ENCODE measurements at places on chromosomes 4 and X.

GRCh38 chrX:23008431-23009099 lies 8.8 kb downstream of the DDX53 start:
- DNase-seq: no peak

DNA sequence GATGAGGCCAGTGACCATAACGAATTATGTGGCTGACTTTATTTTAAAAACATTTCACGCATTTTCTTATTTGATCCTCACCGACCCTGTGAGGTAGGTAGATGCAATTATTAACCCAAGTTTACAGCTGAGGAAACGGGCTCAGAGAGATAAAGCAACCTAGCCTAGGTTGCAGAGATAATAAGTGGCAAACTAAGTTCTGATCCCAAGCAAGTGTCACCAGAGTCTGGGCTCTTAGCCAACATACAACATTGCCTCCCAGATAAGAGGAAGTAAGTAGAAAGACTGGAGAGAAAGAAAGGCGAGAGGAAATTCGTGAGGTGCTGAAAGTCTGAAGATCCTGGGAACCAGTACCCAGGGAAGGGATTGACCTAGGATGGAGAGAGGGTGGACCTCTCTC lies 77.4 kb upstream of the GPR50 start:
- DNase-seq: no peak

DNA sequence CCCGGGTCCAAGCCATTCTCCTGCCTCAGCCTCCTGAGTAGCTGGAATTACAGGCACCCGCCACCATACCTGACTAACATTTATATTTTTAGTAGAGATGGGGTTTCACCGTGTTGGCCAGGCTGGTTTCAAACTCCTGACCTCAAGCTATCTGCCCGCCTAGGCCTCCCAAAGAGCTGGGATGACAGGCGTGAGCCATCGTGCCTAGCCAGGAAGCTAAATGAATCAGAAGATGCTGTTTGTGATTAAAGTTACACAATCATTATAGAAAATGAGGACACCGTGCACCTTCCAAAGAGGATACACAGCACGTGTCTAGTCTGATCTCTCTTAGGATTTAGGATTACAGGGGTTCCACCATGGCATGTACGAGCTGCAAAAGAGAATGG lies 99.6 kb downstream of the DHRSX start:
- no peak for DNase-seq

DNA sequence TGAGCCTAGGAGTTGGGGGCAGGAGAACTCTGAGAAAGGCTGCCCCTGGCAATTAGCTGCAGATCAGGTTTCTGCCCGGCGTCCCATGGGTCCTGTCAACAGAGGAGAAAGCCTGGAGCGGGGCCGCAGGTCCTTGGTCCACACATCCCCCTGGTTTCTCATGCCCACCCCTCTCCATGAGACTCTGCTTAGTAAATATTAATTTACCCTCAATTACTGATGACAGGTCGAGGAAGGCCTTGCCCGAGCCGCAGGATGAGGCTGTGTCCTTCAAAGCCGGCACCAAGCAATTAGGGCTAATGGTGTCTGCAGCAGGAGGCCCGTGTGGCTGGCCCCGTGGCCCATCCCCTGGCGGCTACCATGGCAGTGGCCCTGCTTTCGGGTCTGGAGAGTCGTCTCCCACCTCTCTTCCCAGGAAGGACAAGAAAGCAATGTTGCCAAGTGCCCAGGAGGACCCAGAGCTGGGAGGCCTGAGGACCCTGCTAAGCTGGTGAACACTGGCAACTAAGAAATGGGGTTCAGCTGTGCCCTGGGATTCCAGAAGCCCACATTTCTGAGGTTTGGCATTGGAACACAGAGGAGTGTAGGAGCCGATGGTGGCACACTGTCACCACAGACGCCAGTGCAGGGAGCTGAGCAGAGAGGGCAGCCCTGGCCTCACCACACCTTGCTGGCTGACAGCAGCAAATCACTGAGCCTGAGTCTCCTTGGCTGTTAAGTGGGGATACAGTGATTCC lies 114.6 kb downstream of the CPZ start:
- DNase-seq: no peak

DNA sequence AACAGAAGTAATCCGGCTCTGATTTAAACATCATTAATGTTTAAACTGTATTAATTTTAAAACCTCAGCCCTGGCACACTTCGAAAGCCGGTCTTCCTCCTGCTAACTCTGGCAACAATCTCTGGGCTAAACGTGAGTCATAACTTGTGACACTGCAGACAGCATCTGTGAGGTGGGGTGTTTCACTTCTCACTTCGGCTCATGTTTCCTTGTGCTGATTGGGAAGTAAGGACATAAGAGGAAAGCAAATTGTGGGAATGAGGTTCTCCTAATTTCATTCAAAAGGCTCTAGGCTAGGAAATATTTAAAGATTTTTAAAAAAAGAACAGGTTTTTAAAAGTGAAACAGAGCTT lies 139.9 kb upstream of the USP9X start:
- DNase-seq: no peak

GRCh38 chrX:11431786-11432185 lies 138.6 kb downstream of the AMELX start:
- no peak for DNase-seq

DNA sequence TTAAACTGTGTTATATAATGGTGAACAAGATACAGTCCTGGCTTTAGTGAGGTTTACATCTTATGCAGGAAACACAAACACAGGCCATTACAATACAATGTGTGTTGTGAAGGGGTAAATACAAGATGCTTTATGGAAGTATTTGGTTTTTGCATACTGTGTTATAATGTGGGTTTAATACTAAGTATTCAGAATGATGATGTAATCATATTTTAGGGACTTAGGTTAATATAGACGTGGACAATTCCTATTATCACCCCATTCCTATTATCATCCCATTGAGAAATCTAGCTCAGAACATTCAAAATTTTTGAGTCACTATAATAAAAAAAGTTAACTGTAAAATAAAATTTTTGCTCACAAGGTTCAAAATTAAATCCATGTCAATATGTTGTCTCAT lies 24.1 kb downstream of the MMAA start:
- no peak for DNase-seq

DNA sequence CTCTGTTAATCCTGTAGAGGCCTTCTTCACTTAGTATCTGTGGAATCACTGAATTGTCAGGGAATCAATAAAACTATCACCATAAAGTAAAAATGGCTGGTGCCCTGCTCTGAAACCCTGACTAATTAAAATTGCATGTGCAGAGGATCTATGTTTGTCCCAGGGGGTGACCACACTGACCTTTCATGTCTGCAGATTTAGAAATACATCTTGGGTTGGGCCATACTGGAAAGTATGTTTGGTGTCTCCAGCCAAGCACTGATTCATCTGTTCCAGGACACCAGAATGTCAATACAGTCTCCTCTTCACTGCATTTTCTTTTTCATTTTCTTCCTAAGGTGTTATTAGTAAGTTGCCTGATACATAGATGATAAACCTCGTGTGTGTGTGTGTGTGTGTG lies 490.9 kb upstream of the INTU start:
- DNase-seq: no peak

GRCh38 chr4:6345096-6345830 lies 75.6 kb downstream of the WFS1 start:
- DNase-seq: no peak

DNA sequence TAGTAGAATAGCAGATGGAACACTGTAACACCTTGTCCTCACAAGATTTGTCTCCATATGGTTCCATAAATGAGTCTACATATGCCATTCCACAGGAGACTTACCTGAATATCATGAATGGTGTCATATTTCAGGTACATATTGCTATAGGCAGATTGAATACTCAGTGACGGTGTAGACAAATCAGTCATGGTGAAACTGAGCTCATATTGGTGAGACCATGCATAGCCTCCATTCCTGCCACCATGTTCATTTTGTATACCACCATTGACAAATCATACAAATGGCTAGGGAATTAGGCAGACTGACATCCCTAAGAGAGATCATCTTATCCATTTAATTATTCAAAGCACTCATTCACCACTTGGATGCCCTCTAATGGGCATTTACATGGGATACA lies 38.0 kb upstream of the SPP1 start:
- no peak for DNase-seq

DNA sequence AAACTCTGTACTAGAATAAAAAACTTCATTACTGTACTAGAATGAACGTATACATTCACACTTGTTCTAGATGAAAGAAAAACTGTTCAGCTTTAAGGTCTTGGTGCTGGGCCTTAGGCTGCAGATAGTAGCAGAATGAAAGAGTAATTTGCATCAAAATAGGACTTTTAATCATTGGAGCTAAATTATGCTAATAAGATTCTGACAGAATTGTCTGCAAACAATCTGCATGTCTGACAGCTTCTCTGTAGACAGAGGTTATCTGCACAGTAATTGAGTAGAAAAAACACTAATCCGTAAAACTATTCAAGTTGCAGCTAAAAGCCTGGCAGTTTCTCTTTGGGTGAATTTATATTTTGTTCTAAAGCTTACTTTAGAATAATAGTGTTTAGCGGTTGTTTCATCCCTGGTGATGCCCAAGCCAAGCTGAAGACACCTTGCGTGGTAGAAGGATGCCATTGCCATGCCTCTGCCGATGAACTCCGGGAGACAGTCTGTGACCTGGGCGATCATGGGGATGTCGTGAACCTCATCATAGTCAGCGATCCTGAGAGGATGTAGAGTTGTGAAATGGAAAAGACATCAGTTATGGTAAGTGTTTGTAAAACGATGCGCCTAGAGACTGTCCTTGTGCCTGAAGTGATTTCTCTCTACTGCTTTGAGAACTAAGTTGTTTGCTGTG lies 25.3 kb downstream of the LRP2BP start:
- DNase-seq: no peak

GRCh38 chrX:113996781-113997180 lies 587.1 kb upstream of the HTR2C start:
- DNase-seq: no peak

- no peak for DNase-seq
These were observed 134.6 kb downstream of the AMMECR1 start for GRCh38 chrX:110183314-110183713.

GRCh38 chr4:47270201-47270888 lies 193.2 kb downstream of the COMMD8 start:
- DNase-seq: no peak

DNA sequence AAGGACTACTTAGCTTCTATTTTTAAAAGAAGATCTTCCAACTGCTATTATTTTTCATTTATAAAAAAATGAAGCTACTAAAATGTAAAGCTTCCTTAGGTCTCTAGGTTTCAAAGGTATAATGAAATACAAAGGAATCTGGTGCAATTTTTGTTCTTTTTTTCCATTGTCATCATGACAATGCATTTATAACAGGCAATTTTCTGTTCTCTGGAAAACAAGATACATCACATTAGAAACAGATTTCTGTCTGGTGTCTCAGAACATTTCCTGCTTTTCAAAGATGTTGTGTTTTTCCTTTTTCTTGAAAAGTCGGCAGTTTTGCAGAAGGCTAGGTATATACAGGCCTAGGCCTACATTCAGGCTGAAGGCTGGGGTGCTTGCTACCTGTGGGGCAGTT lies 63.6 kb upstream of the ATP8A1 start:
- DNase-seq: no peak

DNA sequence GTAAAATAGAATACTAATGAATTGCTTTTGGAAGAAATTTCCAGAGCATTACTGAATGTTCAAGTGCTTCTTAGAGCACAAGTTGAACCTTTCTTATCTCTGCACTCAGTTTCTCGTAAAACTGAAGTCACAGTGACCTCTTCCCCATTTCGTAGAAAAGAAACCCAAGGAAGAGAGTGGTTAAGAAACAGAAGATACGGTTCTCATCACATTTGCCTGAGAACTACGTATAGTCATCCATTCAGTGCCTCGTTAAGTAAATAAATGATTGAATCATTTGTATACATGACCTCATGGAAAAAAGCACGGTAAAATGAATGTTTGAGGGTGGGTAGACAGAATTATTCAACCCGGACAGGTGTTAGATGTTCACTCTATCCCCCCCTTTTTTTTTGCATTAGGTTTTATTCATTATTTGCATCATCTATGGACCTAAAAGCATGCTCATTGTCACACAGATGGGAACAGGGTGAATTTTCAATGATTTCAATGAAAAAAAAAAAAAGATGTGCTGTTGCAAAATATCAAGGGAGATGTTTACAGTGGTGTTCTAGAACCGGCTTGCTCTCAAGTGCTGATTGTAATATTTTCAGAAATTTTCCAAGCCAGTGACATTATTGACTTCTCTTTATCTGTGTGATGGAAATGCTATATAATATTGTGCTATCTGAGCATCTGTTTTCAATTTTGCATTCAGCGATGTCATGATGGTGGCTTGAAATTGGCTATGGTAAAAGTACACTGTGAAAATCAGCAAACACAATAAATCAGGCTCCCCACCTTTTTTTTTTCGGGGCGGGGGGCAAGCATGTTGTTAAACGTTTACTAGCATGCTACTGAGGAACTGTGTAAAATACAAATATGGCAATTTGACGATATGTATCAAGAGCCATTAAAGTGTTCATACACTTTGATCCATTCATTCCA lies 4.3 kb downstream of the RHOH start:
- DNase-seq: no peak

DNA sequence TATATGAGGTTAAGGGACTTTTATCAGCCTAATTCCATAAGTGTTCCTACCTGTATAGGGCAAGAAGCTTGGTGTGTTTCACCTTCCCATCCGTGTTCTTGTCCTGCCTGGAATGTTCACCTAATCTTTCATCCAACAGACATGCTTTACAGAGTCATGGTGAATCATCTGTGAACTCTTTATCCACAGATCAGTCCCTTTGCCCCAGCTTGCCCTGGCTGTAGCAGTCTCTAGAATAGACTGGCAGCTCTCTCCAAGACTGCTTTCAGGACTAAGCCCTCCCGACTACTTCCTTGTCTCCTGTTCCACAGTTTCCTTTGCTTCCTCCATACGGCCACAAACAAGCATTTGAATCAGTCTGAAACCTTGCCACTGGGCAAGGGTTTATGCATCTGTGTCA lies 177.9 kb upstream of the IL15 start:
- no peak for DNase-seq

DNA sequence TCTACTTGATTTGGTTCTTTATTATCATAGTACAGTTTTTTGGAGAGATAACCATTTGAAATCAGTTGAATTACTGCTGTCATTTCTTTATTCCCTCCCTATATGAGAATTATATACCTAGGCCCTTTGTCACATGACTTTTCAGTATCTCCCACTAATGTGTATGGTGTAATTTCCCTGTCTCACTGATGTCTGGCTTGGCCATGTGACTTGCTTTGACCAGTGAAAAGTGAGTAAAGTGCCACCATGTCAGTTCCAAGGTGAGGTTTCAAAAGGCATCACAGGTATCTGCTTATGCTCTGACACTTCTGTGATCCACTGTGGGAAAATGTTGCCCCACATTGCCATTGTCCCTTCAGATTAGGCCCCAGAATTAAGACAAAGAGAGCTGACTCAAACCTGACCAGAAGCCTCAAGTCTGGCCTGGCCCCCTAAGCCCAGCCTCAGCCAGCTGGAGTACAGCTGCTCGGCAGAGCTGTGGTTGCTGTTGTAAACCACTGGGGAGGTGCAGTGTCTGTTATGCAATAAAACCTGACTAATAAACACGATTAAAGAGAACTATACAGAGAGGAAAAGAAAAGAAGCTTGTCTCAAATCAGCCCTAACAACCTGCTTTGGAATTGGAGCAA lies 27.5 kb downstream of the SETD7 start:
- DNase-seq: no peak

Measured in stimulated activated CD4-positive, alpha-beta T cell treated with anti-CD3 and anti-CD28 coated beads, Interleukin-2, amount 100 ng/mL, for 24 hours (primary cell).